Omental fat pad (tissue), 4 donors: ENCODE measurements at places on chromosomes 4 and X.

- no peak for DNase-seq
These were observed 151.3 kb upstream of the KCNIP4 start for GRCh38 chr4:22099896-22100295.

DNA sequence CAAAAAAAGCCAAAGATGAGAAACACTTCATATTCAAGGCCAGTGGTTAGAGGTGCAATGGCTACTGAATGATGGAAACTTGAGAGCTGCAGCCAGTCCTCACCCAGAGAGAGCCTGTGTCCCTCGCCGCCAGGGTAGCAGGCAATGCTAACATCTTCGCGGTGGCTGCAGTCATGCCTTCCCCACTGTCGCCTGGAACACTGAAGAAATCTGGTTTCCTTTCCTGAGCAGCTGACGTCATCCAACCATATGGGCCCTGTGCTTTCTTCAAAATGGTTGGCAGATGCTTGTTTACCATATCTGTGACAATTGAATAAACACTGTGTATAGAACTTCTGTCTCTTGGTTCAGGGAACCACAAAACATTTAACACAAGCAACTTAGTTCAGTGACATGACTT lies 39.7 kb downstream of the PRSS12 start:
- no peak for DNase-seq

GRCh38 chr4:141133146-141133998 lies at the start of gene RNF150:
Gene RNF150, minus strand, starts transcription at chr4:141133469.
- peak; percentile 73 for DNase-seq

GRCh38 chrX:150084496-150085229 lies 146.4 kb upstream of the EOLA2 start:
- no peak for DNase-seq

DNA sequence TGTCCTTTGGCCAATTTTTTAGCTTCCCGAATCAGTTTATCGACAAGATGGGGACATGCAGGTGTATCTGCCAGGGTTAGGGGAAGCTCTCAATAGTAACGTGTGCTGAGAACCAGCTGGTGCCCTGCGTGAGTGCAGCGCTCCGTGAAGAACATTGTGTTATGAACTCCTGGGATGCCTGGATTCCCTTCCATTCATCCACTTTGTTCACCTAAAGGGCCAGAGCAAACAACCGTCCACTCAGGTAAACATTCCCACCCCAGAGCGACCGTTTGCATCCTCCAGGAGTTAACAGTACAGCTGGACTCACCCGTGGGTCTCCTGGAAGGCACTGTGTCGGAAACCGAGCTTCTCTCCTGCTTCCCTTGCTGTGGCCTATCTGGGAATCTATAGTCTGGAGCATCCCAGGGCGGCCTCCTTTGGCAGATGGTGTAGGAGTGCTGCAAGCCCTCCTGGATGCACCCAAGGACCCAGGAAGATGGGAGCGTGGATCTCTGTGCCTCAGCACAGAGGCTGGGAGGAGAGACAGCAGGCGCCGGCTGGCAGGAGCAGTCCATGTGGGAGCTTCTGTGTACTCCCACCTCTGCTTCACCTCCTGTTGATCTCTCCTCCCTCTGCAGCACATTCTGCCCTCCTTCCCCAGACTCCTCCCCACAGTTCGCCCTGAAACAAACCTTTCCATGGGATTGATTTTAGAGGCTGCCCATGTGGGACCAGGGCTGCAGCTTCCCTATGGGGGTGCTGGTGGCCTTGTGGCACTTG lies 62.7 kb downstream of the SHROOM2 start:
- no peak for DNase-seq

- no peak for DNase-seq
These were observed 136.0 kb downstream of the UGT8 start for GRCh38 chr4:114734594-114734993.

DNA sequence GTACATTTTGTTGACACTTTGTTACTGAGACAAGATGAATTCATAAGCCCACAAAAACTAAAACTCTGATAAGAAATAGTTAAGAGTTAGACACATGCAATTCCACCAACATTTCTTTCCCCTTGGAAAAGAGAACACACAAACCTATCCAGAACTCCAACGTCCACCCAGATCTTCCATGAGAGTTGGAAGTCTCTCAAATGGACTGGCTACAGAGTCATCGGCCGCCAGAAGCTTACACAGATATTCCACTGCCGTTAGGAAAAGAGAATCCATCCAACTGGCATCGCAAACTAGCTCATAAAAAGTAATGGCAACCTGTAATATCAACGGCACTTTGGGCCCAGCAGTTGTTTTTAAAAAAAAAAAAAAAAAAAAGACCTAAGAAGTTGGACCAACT lies 114.7 kb downstream of the PRKX start:
- no peak for DNase-seq

- no peak for DNase-seq
These were observed 48.9 kb downstream of the ACSL4 start for GRCh38 chrX:109684136-109684535.

DNA sequence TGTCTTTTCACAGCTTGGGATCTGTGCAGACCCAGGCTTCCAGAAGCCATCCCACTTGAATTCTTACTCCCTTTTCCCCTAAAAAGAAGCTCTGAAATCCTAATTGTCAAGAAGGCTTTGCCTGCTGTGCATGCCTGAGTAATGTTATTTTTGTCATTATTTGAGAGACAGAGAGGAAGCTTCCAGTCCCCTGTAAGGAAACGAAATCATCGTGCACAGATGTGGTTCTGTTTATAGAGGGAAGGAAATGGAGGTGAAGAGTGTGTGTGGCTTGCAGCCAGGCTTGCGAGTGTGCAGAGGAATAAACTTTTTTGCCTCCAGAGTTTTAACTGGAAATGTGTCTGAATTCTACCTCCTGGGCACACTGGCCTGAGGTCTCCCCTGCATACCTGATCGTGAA lies 70.2 kb downstream of the TBL1X start:
- no peak for DNase-seq

DNA sequence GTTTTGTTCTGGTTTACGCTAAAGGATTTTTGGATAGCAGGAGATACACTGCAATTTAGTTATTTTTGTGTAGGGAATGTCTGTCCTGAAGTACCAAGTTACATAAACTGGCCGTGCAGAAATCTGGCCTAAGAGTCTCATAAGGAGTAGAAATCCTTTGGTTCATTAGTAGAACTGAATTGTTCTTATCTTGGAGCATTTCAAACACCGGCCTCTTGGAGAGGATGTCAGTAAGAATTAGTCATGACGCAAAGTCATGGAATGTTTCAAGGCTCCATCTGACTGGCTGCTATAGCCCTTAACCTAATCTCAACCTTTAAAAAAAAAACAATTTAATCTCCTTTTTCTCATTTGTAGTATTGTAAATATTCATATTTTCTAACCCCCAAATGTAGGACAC lies 15.2 kb downstream of the PDLIM3 start:
- no peak for DNase-seq

DNA sequence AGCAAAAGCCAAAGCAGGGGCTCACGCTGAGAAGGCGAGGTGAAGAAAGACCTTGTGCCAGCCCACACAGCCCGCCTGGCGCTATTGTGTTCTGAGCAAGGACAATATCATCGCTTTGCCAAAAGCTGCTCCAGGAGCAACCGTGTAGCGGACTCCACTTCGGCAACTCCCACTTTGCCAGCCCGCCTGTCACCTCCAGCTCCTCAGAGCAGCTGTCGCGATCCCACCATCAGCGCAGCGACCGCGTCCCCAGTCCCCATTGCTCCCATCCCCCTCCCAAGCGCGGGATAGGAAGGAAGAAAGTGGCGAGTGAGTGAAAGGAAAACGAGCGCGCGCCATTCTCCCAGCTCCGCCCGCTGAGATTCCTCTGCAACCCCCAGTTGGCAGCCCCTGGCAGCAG lies 759 bp downstream of the ZC4H2 start:
- no peak for DNase-seq

DNA sequence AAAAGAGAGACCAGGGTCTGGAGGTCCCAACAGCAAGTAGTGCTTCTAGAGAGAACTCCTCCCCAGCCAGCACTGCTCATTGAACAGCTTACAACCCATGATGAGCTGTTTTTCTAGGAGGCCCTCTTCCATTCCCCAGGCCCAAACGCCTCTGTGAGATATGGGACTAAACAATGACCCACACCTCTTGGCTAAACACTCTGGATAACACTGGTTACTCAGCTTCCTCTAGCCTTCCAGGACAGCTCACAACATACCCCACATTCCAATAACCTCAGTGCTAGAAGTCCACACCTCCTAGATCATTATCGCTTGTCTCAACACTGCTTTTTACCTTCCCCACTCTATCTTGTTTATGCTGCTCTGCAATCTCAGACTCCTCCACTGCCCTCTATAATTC lies 35.4 kb upstream of the PGRMC2 start:
- no peak for DNase-seq

GRCh38 chr4:122798101-122798500 lies 28.5 kb upstream of the FGF2 start:
- no peak for DNase-seq

- no peak for DNase-seq
These were observed 994.0 kb downstream of the ARAP2 start for GRCh38 chr4:35250331-35250730.

- DNase-seq: no peak
These were observed 305 bp upstream of the MAB21L2 start for GRCh38 chr4:150581641-150582051.

DNA sequence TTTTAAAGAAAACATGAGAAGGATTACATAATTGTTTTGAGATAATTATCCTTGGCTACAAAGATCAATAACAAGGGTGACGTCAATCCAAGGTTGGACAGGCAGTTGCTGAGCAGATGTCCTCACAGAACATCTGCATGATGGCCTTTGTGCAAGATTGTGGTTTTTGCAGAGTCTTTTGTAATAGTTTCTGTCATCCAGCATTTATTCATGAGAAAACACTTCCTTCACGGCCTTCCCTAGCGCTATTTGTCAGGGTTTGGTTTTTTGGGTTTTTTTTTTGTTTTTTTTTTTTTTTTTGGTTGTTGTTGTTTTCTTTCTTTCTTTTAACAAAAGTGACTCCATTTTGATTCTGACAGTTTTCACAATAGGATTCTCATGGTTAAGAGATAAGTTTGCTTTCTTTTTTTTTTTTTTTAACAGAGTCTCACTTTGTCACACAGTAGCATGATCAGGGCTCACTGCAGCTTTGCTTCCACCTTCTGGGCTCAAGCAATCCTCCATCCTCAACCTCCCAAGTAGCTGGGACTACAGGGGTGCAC lies 31.5 kb upstream of the ELF2 start:
- DNase-seq: no peak

- no peak for DNase-seq
These were observed 24.8 kb upstream of the AFAP1 start for GRCh38 chr4:7964459-7964858.

DNA sequence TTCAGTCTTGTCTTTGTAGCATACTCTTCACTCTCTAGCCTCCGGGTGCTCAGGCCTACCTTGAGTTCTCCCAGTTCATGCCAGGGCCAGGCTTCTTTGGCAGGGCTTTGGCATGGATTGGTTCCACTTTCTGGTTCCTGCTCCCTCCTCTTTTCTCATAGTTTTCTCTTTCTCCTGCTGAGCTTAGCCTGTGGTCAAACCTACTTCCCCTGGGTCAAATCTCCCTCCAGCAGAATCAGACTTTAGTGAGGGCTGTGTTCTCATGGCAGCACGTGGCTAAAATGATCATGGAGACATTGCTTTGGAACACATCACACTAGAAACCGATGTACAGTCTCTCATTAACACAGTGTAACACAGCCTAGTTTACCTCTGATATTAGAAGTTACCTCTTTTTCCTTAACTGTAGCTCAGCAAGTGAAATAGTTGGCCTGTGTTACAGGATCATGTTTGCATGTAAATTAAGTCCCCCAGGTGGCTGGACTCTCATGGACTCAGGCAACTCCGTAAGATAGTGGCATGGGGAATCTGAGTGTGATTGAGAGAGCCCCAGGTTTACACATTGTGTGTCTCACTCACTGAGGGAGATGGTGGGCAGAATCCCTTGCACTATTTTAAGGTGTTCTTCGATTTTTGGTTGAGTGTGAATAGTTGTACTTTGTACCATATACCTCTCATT lies 13.3 kb downstream of the RAB9A start:
- DNase-seq: no peak

- DNase-seq: no peak
These were observed 62.9 kb upstream of the SLC7A11 start for GRCh38 chr4:138305050-138305449.

DNA sequence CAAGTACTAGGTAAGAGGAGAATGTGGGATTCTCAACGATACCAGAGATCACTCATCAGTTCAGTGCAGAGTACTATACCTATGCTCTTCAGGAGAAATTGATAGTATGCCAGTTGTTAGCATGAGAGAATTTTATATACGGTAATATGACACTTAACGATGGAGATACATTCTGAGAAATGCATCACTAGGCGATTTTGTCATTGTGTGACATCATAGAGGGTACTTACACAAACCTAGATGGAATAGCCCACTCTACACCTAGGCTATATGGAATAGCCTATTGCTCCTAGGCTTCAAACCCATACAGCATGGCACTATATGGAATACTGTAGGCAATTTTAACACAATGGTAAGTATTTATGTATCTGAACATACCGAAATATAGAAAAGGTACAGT lies 140.2 kb downstream of the SLIT2 start:
- DNase-seq: no peak

GRCh38 chr4:88101165-88101564 lies 57.3 kb downstream of the ABCG2 start:
- no peak for DNase-seq

- DNase-seq: no peak
These were observed 45.5 kb upstream of the NKX1-1 start for GRCh38 chr4:1451752-1452122.

DNA sequence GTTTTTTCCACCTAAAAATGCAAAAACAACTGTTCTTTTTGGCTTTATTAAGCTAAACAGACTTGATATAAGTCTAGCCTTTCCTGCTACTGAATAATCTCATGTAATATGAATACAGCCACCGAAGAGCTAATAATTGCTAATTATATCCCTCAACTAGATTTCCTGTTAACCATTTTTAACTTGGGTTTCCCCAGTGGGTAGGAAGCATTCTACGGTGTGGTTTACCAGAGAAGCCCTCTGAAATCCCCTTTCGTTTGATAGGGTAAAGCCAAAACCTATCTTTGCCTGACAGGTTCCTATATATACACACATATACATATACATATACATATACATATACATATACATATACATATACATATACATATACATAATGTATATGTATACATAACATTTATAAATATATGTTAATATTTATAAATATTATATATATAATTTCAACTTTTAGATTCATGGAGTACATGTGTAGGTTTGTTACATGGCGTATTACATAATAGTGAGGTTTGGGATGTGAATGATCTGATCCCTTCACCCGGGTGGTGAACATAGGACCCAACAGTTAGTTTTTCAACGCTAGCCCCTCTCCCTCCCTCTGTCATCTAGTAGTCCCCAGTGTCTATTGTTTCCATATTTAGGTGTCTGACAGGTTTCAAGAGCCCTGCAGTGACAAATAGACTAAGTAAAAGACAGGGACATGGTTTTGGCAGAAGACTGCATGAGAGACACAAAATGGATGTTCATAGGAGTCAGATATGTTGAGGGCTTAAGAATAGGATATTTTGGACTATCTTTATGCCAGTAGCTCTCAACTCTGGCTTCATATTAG lies 62.4 kb downstream of the ATXN3L start:
- no peak for DNase-seq

GRCh38 chr4:72302981-72303704 lies 265.9 kb downstream of the ADAMTS3 start:
- no peak for DNase-seq

GRCh38 chr4:42488554-42488953 lies 91.3 kb downstream of the SHISA3 start:
- no peak for DNase-seq

- DNase-seq: no peak
These were observed 213.4 kb downstream of the MAML3 start for GRCh38 chr4:139940600-139940999.
